Hematopoietic multipotent progenitor cell (in vitro differentiated cells): ENCODE measurements at places on chromosomes 3 and 15.

- DNase-seq = no peak
Measured at GRCh38 chr15:36361351-36361870, 218.0 kb upstream of the CDIN1 start.

- no peak for DNase-seq
Measured at GRCh38 chr3:53996141-53996874, 104.6 kb upstream of the SELENOK start.

- no peak for DNase-seq
Measured at GRCh38 chr15:37112971-37113670, 12.8 kb upstream of the MEIS2 start.

GRCh38 chr3:132343018-132343612, 25.9 kb downstream of the ACP3 start:
- no peak for DNase-seq

DNA sequence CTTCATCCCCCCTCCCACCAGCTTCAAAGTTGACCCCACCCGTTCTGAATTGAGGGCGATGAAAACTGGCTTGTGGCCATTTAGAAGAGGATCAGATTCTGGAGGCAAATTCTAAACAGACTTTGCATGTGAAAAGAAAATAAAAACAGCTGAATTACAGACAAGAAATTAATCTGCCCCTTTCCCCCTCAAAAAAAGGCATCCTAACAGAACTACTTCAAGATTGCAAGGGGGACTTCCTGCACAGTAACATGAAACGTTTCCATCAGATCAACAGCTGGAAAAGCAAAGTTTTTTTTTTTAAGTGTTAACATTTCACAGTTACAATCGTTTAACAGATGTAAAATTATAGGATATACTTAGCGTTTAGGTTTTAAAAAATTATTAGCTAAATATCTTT, 229.3 kb downstream of the RORA start:
- no peak for DNase-seq

DNA sequence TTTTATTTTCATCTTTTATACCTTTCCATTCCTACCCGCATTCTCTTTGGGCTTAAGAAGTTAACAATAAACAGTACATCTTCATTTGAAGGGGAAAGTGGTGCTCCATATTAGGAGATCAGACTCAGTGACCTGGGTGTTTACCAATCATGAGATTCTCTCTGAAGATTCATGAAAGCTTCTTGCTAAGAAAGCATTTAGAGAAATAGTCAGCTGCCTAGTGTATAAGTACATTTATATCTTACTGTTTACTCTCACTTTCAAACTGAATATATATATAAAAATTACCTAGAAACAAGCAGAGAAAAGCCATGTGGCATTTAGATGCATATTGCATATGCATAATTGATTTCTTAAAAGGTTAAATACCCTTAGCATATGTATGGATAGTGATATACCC, 100.5 kb downstream of the KCNH8 start:
- DNase-seq = no peak

GRCh38 chr3:34056951-34057390, 258.5 kb downstream of the PDCD6IP start:
- peak; percentile 30 for DNase-seq

GRCh38 chr3:56999547-56999946, 60.9 kb upstream of the SPATA12 start:
- DNase-seq = no peak
